Naive thymus-derived CD8-positive, alpha-beta T cell (primary cell): ENCODE measurements at places on chromosomes 4 and X. TPM values are rescaled to one million over a fixed set of nuclear protein-coding genes. Genes with fewer than 3 reads are reported as not detected.

- peaks cover 15% of the 10 kb centered on the region for H3K27me3 ChIP-seq
- H3K4me1 ChIP-seq = no peaks in the 10 kb centered on the region
- no peak overlapping the region for H3K27ac ChIP-seq
- H3K4me3 ChIP-seq = no peak overlapping the region
- DNase-seq = no peak
Observed at GRCh38 chr4:146063143-146063542, 112.4 kb upstream of the LSM6 start.

GRCh38 chrX:20274121-20274520, 7.4 kb upstream of the RPS6KA3 start:
- no peaks in the 10 kb centered on the region for H3K27me3 ChIP-seq
- no peaks in the 10 kb centered on the region for H3K36me3 ChIP-seq
- H3K27ac ChIP-seq = no peak overlapping the region
- no peaks in the 10 kb centered on the region for H3K4me1 ChIP-seq
- no peak for DNase-seq

DNA sequence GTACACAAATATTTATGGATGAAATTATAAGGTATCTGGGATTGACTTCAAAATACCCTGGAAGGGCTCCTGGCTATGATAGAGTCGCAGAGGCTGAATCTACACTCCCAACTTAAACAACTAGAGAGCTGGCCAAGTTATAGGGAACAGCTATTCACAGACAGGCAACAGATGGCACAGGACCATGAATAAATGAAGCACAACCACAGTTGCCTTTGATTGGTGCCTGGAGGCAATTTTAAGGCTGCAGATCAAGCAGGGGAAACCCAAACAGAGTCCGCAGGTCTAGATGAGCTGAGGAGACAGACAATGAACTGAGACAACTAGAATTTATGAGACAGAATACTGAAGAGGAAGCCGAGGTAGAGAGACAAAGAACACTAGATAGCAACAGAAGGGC, 155.9 kb downstream of the EVC2 start:
- no peak overlapping the region for H3K27ac ChIP-seq
- no peak for DNase-seq
- H3K36me3 ChIP-seq = no peaks in the 10 kb centered on the region
- no peak overlapping the region for H3K4me3 ChIP-seq
- H3K27me3 ChIP-seq = peaks cover 9% of the 10 kb centered on the region

- no peak overlapping the region for H3K27ac ChIP-seq
- DNase-seq = no peak
- H3K4me3 ChIP-seq = no peak overlapping the region
Observed at GRCh38 chrX:94435799-94436198, 761.8 kb downstream of the FAM133A start.

GRCh38 chr4:176927664-176928063, 134.9 kb upstream of the VEGFC start:
- H3K36me3 ChIP-seq = no peaks in the 10 kb centered on the region
- H3K4me3 ChIP-seq = no peak overlapping the region
- DNase-seq = no peak
- no peaks in the 10 kb centered on the region for H3K27me3 ChIP-seq

DNA sequence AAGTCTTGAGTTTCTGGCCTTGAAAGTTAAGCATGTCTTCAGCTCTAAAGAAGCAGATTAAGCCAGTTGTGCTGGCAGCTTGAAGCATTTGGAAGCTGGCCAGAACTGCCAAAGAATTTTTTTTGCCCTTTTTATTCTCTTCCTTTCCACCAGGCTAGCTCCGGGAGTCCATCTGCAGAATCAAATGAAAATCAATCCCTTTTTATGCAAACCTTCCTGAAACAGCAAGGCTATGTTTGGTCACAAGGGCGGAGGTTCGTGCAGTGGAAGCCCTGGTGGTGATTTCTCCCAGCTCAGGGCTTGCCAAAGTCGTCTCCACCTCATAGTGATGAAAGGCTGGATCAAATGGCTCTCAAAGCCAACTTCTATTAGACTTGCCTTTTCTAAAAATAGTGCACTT, 21.6 kb upstream of the C4orf54 start:
- H3K36me3 ChIP-seq = no peaks in the 10 kb centered on the region

DNA sequence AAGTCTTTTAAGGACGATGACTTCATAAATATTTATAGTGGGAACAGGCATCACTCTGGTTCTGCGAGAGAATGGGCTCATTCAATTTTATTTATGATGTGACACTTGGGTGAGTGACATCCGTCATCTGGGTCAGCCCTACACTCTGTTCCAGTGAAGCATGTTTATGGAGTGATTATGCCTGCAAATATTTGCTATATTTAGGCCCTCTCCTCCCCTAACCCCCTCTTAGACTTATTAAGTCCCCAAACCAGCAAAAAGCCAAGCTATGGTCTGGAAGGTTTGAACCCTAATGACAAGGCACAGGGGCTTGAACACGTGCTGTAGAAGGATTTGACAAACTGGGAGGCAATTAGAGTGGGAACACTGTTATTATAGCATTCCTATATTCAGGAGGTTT, 55.9 kb downstream of the C4orf51 start:
- no peaks in the 10 kb centered on the region for H3K36me3 ChIP-seq
- peaks cover 5% of the 10 kb centered on the region for H3K4me1 ChIP-seq
- DNase-seq = no peak

DNA sequence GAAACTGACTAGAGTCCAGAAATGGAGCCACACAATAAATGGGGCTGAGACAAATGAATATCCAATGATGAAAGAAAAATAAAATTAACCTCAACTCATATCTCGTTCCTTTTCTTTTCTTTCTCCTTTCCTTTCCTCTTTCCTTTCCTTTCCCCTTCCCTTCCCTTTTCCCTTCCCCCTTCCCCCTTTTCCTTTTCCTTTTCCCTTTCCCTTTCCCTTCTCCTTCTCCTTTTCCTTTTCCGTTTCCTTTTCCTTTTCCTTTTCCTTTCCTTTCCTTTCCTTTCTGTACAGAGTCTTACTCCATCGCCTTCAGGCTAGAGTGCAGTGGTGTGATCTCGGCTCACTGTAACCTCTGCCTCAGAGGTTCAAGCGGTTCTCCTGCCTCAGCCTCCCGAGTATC, 146.3 kb downstream of the RTL9 start:
- no peak for DNase-seq
- H3K4me3 ChIP-seq = no peak overlapping the region
- no peak overlapping the region for H3K27ac ChIP-seq
- H3K27me3 ChIP-seq = no peaks in the 10 kb centered on the region

- no peak overlapping the region for H3K4me3 ChIP-seq
- H3K27me3 ChIP-seq = no peaks in the 10 kb centered on the region
- no peak overlapping the region for H3K27ac ChIP-seq
Observed at GRCh38 chr4:84219656-84220055, 279.4 kb downstream of the NKX6-1 start.

SLC6A14 gene
- polyA plus RNA-seq = not detected

ALB gene
- not detected for polyA plus RNA-seq

FAM149A gene
- polyA plus RNA-seq = 0.18 TPM

HMX1 gene
- polyA plus RNA-seq = not detected

NPY1R gene
- not detected for polyA plus RNA-seq

USP26 gene
- polyA plus RNA-seq = not detected

KCNIP4 gene
- not detected for polyA plus RNA-seq
